ENCODE measurements at places on chromosomes 12 and 14. TPM values are rescaled to one million over a fixed set of nuclear protein-coding genes. Genes with fewer than 3 reads are reported as not detected.

TAS2R43 gene
- total RNA-seq = not detected

SIX1 gene
- 5.2 TPM for total RNA-seq

P3H3 gene
- 99.9 TPM for total RNA-seq

LGR5 gene
- not detected for total RNA-seq

CLEC2D gene
- total RNA-seq = 1.2 TPM

DNA sequence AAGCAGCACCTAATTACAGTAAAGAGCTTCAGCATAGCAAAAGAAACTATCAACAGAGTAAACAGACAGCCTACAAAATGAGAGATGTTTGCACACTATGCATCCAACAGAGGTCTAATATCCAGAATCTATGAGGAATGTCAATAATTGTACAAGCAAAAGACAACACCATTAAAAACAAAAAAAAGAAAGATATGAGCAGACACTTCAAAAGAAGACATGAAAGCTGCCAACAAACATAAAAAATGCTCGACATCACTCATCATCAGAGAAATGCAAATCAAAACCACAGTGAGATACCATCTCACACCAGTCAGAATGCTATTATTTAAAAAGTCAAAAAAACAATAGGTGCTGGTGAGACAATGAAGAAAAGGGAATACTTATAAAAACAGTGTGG, 273.1 kb downstream of the TMTC2 start:
- DNase-seq = no peak
- peaks cover 2% of the 10 kb centered on the region for H3K27me3 ChIP-seq
- no peak overlapping the region for H3K4me3 ChIP-seq
- peaks cover 8% of the 10 kb centered on the region for H3K36me3 ChIP-seq
- no peak overlapping the region for H3K27ac ChIP-seq
- no peaks in the 10 kb centered on the region for H3K4me1 ChIP-seq

DNA sequence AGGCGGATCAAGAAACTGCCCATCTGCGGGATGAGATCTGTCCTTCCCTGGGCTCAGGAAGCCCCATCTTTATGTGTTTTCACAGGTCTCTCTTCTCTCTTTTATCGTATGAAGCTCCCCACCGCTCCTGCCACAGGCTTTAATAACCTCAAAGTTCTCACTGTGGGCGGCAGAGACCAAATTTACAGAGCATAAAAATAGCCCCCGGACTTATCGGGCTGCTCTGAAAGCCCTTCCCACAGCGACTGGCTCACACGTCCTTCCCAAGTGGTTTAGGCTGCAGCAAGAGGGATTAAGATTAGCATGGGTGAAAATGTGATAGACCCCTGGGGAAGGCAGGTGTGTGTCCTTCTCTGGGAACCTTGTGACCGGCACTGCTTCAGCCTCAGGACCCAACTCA, 47.8 kb downstream of the TESC start:
- H3K27ac ChIP-seq = no peak overlapping the region
- H3K4me1 ChIP-seq = peaks cover 10% of the 10 kb centered on the region
- H3K27me3 ChIP-seq = peaks cover 41% of the 10 kb centered on the region
- H3K4me3 ChIP-seq = no peak overlapping the region

- H3K27me3 ChIP-seq = peaks cover 60% of the 10 kb centered on the region
- no peak overlapping the region for H3K4me3 ChIP-seq
- peaks cover 66% of the 10 kb centered on the region for H3K36me3 ChIP-seq
- no peak for DNase-seq
Measured at GRCh38 chr14:101022916-101023435, 119.5 kb upstream of the RTL1 start.

- H3K27ac ChIP-seq = no peak overlapping the region
- peaks cover 5% of the 10 kb centered on the region for H3K27me3 ChIP-seq
- no peaks in the 10 kb centered on the region for H3K4me1 ChIP-seq
- DNase-seq = no peak
- no peak overlapping the region for H3K4me3 ChIP-seq
- no peaks in the 10 kb centered on the region for H3K36me3 ChIP-seq
Measured at GRCh38 chr12:98449584-98449983, 65.8 kb upstream of the TMPO start.

DNA sequence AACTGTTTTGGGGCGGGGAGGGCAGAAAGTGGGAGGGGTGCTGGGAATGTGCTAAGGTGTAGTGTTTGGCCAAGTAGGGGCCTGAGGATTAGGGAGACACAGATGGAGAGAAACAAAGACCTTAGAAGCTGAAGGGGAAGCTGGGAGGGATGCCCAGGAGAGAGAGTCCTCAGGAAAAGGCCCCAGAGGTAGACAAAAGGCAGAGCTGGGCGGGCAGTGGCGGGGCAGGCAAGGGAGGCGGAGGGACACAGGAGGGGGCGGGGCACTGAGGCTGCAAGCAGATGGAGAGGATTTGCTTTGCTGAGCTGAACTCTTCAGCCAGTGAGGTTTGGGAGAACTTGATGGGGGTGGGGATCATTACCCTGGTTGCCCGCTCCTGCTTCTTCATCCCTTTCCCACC, 2.8 kb downstream of the PTMS start:
- peak overlapping the region; percentile 82 for H3K27ac ChIP-seq
- H3K27me3 ChIP-seq = peaks cover 4% of the 10 kb centered on the region
- peak overlapping the region; percentile 93 for H3K4me3 ChIP-seq
- DNase-seq = no peak

GRCh38 chr12:92624236-92624635, 78.6 kb upstream of the PLEKHG7 start:
- H3K4me1 ChIP-seq = peaks cover 98% of the 10 kb centered on the region
- H3K27ac ChIP-seq = peak overlapping the region; percentile 48
- peaks cover 7% of the 10 kb centered on the region for H3K36me3 ChIP-seq
- H3K27me3 ChIP-seq = no peaks in the 10 kb centered on the region

- no peaks in the 10 kb centered on the region for H3K36me3 ChIP-seq
- no peak for DNase-seq
- H3K27me3 ChIP-seq = peaks cover 2% of the 10 kb centered on the region
- no peak overlapping the region for H3K4me3 ChIP-seq
- 0 out of 2 replicates have a peak overlapping the region, but pooled peaks have one; percentile 48 for H3K27ac ChIP-seq
Measured at GRCh38 chr12:109864916-109865315, 15.4 kb downstream of the GLTP start.

DNA sequence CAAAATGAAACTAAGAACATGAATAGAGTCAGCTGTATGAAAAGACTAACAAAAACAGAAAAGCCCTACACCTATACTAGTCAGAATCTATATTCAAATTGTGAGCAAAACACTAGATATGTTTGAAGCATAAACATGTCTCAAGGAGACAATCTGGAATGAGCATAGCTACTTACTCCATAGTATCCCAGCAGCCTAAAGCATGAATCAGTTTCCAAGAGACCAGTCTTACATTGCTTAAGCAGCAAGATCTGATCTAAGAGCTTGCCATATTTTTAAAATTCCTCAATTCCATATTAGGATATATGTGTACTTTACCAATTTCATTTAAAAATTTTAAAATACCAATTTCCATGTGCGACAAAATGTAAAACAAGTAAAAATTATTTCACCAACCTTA, 7.7 kb downstream of the CAPS2 start:
- peak overlapping the region; percentile 77 for H3K4me3 ChIP-seq
- H3K27me3 ChIP-seq = no peaks in the 10 kb centered on the region
- peaks cover 25% of the 10 kb centered on the region for H3K4me1 ChIP-seq
- DNase-seq = peak; percentile 70
